ENCODE measurements at places on chromosomes 12 and 14.

DNA sequence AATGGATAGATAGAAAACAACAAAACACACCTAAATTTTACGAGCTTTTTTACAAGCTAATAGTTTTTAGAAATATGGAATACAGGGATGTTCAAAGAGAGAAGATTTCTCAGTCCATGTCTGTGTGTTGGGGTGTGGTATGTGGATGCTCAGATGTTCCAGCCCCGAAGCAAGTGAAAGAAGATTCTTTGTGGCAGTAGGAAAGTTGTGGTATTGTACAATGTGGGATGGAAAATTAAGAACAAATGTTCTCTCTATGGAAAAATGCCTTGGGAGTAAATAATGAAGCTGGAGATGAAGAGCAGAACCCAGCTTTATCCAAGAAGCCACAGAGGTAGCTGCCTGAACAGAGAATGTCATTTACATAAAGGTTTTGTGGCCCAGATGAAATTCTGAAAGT, 150.3 kb upstream of the PRKD1 start:
- DNase-seq: no peak

DNA sequence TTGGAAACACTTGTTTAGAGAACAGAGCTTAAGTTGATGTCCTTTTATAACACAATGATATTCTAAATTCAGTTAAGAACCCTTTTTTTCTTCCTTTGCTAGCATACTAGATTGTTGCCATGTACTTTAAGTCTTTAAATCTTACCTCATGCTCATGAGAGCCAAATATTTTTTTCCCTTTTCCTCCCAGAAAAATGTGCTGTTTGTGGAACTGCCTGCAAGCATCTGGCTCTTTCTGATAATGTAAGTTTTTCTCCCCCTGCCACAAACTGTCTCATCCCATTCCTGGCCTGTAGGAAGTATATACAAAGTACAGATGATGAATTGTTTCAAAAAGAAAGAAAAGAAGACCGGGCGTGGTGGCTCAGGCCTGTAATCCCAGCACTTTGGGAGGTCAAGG, 5.3 kb downstream of the RNF212B start:
- DNase-seq: no peak

DNA sequence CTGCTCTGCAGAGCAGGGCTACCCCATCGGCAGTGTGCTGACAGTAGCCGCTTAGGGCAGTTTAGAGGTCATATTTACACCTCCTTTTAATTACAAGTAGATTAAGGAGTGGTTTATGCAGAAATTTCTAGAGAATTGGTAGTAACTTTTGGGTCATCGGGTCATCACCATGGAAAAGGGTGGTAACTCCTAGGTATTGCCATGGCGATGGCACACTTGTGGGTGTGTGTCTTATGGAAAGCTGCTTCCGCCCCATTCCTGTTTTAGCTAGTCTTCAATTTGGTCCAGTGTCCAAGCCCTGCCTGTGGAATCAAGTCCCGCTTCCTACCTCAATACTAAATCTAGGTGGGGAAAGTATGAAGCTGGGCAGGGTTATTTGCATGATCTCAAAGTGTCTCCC, 29.5 kb upstream of the ZNF740 start:
- no peak for DNase-seq

DNA sequence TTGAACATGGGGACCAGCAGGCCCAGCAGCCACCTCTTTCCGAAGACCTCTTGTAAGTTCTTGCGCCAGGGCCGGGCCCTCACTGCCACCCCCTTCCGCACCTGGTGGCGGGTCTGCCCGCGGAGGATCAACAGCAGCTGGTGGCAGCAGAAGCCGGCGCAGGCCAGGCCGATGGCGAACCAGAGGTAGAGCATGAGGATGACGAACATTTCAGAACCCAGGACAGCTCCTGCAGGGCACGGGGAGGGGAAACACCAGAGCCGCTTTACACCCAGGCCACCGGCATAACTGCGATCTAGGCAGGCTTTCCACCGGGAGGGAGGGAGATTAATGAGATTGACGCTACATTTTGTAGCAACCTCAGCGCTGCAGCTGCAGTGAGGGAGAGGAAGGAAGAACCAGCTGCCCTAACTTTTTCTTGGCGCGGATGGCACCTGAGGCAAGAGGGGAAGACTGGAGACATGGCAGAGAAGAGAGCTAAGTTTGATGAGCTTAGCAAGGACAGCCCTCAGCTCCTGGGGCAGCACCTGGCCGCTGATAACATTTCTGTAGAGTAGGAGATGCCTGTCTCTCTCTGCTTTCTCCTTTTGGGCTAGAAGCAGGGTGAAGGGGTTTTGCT, 7.8 kb downstream of the ZDHHC22 start:
- no peak for DNase-seq

- no peak for DNase-seq
Measured at GRCh38 chr14:52155651-52156213, 86.9 kb upstream of the NID2 start.

GRCh38 chr12:125786143-125786542, 720.9 kb downstream of the AACS start:
- DNase-seq: no peak

DNA sequence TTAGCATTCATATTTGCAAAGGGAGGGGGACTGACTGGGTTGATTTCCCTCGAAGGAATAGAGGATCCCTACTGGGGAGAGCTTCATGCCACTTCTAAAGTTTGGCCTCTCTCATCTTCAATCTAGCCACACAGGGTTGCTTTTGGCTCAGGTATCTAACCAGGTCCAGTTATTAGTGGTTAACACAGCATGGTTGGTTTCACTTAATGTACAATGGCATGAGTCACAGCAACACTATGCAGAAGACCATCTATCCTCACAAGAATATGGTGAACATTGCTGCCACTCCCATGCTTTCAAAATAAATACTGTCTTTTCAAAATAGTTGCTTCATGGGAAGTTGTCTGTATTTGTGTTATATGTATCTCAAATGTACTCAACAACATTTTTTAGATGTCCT, 6.6 kb upstream of the RAB3IP start:
- DNase-seq: no peak

DNA sequence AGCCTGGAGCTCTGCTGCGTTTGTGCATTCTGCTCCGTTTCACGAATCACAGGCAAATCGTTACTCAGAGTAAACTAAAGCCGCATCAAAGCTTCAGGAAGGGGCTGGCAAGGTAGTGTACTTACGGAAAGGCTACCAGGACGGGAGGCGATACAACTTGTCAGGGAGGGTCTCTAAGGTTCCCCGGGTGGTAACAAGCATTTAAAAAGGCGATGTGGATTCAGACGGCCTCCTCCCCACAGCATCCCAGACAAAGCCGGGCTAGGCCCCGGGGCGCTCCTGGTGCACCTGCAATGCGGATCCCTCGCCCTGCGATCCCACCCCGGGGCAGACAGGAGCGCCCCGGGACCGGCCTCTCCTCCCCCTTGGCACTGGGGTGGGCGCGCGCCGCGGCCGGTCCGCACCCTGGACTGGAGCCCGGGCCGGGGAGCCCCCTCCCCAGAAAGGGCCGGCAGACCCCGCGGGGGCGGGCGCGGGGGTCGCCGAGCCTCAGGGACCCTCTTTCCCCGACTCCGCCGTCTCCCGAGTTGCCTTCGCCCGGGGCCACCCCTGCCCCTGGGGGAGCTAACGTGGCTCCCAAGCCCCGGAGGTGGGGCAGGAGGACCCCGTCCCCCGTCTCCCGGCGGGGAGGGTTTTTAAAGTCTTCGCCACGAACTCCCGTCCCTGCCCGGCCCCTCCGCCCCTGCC, 718 bp downstream of the CCDC92 start:
- DNase-seq: peak; percentile 2

- no peak for DNase-seq
Measured at GRCh38 chr12:94144781-94145180, 3.6 kb upstream of the PLXNC1 start.

- DNase-seq: no peak
Measured at GRCh38 chr12:50677858-50678257, 86.0 kb upstream of the ATF1 start.

DNA sequence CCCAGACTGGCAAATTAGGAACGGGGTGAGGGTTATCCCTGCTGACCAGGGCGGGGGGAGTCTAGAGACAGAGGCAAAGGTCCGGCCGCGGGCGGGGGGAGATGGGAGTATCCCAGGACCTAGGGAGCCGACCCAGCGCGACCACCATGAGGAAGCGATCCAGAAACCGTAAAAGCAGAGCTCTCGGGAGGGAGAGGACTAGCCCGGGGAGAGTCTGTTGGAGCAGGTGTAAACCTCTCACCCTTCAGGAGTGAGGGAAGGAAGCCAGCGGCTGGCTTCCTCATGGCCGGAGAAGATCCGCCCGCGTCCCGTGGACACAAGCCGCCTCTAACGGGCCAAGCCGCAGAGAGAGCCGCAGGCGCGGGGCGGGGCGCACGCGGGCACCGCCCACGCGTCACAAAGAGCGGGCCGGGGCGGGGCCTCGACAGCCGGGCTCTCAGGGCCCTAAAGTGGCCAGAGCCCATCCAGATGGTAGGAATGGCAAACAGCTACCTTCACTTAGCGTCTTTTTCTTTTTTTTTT, at the start of gene ACRBP:
Gene ACRBP, minus strand, starts transcription at position 350 of the 522 bp plus-strand sequence. Its CDS starts 66 bp downstream, at position 284.
- DNase-seq: no peak

DNA sequence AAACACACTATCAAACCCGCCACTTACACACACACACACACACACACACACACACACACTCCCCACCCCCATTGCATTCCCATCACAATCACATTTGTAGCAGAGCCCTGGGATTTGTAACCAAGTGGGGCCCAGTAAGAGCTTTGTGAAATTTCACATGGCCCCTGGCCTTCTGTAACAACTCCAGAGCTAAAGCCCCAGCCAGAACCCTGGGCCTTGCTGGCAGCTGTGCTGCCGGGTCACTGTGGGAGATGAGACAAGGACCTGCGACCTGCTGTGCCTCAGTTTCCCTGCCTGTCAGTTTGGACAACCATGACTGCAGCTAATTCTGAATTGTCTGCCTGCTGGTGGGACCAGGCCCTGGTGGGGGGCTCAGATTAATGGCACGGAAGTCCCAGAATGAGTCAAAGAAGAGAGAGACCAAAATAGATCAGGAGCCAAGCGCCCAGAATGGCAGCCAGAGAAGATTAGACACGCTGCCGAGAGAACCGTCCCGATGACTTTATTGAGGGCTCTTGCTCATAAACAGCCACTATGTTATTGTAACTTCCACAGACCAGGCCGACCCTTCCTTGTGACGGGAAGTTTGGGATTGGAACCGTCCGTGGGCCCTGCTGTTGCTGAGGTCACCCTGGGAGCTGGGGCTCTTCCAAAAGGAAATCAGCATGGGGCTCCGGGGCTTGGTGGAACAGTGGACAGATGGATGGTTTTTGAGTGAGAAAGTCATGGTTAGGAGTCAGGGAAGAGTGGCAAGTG, 123.1 kb downstream of the ZFP36L1 start:
- DNase-seq: no peak

DNA sequence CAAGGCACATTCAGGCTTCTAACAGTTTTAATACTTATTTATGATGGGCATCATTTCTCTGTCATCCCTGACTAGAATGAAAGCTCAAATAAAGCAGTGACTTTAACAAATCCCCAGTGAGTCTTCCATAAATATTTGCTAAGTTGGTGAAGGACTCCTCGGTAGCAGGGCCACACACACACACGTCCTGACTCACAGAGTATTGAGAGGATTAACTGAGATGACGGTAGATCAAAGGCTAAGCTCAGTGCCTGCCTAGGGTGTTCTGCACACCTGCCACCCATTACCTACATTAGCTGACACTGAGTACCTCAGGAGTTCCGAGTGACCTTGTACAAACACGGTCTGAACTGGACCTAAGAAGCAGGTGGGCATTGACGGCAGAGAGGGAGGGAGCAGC, 197.3 kb upstream of the SFSWAP start:
- no peak for DNase-seq

GRCh38 chr12:131827961-131828534, at the start of gene MMP17:
MMP17 (plus strand) TSS chr12:131828393; CDS start chr12:131828495, 102 bp downstream.
- no peak for DNase-seq

GRCh38 chr14:68644101-68644500, 148.8 kb downstream of the ZFP36L1 start:
- DNase-seq: no peak

DNA sequence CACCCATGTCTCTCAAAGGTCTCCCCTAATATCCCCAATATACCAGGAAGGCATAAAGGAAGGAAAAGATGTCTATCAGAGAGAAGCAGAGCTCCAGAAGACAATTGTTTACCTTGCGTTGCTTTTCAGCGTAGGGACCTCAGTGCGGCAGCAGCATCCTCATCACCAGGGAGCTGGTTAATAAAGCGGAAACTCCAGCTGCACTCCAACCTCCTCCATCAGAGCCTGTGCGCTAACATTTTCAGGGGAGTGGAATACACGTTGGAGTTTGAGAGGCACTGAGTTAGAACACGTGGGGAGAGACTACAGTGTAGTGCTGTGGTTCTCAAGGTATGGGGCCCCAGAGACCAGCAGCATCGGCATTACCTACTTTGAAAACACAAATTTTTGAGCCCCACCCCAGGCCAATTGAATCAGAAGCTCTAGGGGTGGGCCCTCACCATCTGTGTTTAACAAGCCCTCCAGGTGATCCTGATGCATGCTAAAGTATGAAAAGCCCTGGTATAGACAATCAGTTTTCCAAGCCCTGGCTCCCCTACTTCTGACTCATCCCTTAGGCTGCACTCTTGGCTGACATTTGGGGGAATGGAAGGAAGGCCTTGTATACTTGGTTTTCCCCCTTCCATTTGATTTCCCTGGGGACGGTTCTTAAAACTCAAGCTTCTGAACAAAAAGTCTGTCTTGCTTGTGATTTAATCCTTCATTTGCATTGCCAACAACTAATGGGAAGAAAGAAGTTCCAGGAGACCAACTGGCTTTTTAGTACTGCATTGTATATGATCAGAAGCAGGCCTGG, 419.0 kb upstream of the CCDC196 start:
- DNase-seq: no peak

- no peak for DNase-seq
Measured at GRCh38 chr12:16183541-16183940, 93.9 kb downstream of the SLC15A5 start.

GRCh38 chr12:71162832-71163763, 5.3 kb upstream of the TSPAN8 start:
- no peak for DNase-seq

DNA sequence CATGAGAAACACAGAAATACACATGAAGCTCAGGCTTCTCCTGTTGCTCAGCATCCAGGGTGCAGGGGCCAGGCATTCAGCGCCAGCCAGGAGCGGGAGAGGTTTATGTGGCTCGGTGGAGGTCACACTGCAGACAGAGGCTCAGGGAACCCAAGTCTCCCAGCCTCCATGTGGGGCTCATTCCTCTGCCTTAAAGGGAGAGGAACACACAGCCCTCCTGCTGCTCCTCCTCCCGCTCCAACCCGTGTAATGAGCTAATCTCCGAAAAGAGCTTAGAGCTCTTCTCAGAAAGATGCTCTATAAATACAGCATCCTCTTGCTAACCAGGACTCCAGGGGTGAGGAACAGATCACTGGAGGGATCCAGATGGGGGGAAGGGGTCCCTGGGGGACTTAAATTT, 28.2 kb downstream of the FGF6 start:
- no peak for DNase-seq

DNA sequence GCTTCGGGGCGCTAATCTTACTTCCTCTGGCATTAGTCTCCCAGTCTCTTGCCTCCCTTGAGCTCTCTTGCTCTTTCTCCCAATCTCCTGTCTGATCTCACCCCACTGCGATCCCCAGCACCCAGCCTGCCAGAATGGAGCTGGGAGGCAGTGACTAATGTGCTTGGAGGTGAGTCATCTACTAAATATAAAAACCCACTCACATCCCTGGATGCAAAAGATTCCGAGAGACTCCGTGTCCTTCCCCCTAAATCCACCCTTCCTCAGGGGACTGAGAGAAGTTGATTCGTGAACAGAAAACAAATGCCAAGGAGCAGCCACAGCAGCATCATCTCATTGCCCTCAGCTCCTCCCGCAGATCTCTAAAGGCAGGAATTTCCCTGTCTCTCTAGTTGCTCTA, 45.7 kb upstream of the KCNA5 start:
- DNase-seq: no peak

- no peak for DNase-seq
Measured at GRCh38 chr14:90696720-90697119, 119.5 kb downstream of the TTC7B start.

- no peak for DNase-seq
Measured at GRCh38 chr12:89117448-89118034, 234.8 kb downstream of the DUSP6 start.

Data from stimulated activated CD4-positive, alpha-beta T cell treated with anti-CD3 and anti-CD28 coated beads, TNF-alpha, amount 100 ng/mL, for 1 hour (primary cell).